ENCODE measurements at places on chromosomes 11 and 22.
A peak's percentile ranks its signal among the peaks of the same experiment; 100 is the strongest.

GRCh38 chr22:50085211-50085972 lies at the start of gene MLC1:
MLC1 (minus strand) TSS chr22:50085426; CDS start chr22:50084902, 524 bp downstream.
- DNase-seq, result no peak

- peak; percentile 21 for DNase-seq
Measured at GRCh38 chr22:33577862-33578411, 342.3 kb downstream of the LARGE1 start.

DNA sequence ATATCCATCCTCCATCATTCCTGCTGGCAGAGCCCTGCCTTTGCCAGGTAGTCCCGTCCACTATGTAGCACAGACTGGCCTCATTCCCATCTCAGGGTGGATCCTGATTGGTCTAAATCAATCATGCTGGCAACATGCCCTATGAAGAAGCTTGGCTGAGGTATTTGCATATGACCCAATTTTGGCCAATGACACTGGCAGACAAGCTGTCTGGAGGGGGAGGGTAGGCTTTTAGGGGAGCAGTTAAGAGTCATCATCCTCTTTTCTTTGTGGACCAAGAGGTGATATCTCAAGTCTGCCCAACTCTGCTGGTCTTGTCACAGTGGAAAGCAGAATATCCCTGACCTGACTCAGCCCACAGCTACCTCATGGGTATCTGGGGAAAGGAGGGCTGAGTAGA lies 5.1 kb downstream of the CCDC89 start:
- DNase-seq, result no peak

GRCh38 chr22:19992921-19993355 lies 23.7 kb downstream of the ARVCF start:
- DNase-seq, result no peak

All from HuH-7.5 (cell line).